ENCODE measurements at places on chromosomes 3 and 15.

DNA sequence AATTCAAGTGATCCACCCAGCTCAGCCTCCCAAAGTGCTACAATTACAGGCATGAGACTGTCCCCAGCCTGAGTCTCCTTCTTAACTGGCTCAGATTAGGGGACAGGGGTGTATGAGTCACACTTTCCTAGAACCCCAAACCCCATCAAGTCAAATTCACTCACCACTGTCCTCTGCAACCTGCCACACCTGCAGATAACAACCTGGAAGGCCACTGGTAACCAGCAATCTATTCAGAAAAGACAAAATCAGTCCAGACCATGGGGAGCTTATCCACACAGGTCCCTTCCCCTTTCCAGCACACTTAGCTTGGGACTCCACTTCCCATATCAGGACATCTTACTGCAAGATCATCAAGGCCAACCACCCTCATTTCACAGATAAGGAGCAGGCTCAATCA is 6.4 kb downstream of the WDR73 start:
- peak; percentile 18 for DNase-seq

DNA sequence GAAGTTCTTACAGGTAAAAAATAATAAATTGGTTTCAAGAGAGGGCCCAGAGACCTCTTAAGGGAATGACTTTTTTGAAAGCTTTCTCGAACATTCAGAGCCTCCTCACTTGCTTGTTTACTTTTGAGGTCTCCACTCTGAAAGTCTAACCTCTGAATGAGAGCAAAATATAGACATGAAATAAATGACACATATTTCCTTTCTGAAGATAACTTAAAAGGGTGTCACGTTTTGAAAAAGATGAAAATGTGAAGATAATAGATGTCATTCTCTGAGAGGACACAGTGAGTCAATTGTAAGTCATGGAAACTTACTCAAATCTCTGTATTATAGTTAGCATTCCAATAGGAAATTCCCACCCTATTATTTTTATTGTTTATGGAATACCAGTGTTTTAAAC is 44.6 kb downstream of the HACD2 start:
- no peak for DNase-seq

- DNase-seq, result no peak
Measured at GRCh38 chr3:55750525-55750924, 263.4 kb upstream of the WNT5A start.

- DNase-seq, result no peak
Measured at GRCh38 chr3:155712008-155712407, 32.9 kb downstream of the PLCH1 start.

- no peak for DNase-seq
Measured at GRCh38 chr15:92521624-92522008, 127.9 kb downstream of the ST8SIA2 start.

DNA sequence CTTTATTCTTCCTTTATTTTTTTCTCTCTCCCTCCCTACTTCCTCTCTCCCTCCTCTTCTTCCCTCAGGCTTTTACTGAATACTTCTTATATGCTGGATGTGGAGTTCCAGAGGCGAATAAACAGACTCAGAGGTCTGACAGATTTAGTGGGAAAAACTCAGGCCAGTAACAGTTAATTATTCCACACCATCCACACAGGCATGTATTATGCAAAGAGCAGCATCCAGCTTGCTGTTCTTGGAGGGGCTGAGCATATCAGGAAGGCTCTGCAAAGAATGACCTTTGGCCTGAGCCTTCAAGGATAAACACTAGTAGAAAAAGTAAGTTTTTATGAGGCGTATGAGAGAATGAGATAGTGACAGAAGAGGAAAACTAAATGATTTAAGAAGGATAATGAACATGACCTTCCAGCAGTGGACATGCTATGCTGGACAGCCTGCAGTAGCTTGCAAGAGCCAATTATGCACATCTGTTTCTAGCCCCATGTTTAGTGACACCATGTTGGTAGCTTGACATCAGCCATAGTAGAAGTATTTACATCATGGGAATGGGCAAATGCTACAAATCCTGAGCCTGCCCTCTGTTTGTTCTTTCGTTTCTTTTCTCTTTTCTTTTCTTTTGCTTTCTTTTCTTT is 387.4 kb downstream of the EPHB1 start:
- DNase-seq, result no peak

GRCh38 chr15:67178569-67179210 is 75.8 kb downstream of the AAGAB start:
- DNase-seq, result no peak

DNA sequence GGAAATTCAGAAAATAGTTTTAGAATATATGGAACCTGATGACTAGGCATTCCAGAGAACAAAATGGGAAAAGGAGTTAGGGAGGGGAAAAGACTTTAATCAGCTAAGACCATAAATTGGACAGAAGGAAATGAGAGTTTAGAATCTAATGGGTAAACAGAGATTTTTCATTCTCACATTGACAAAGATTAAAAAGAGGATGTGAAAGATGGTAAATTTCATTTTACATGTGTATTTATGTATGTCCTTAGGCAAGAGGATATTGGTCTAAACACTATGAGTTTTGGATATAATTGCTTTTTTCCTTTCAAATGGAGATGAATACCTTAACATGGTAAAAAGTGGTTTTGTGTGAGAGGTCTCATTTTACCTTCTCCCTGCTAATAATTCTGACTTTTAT is 1021.9 kb downstream of the NSUN3 start:
- no peak for DNase-seq

GRCh38 chr3:9770276-9770812 is 597 bp upstream of the CAMK1 start:
- no peak for DNase-seq

- no peak for DNase-seq
Measured at GRCh38 chr15:83992324-83993031, 243.1 kb upstream of the GOLGA6L4 start.
